Cortex of kidney (tissue), 1 donor: ENCODE measurements at places on chromosomes 4 and X.

- no peak for DNase-seq
Observed at GRCh38 chr4:153257151-153257620, 52.9 kb downstream of the TRIM2 start.

- no peak for DNase-seq
Observed at GRCh38 chr4:66736606-66737005, 808.7 kb downstream of the CENPC start.

- DNase-seq: no peak
Observed at GRCh38 chr4:86935566-86935852, 698 bp downstream of the AFF1 start.

GRCh38 chrX:6095469-6095868 lies 133.2 kb downstream of the NLGN4X start:
- DNase-seq: no peak

- DNase-seq: no peak
Observed at GRCh38 chr4:156293657-156294297, 340.1 kb upstream of the CTSO start.

GRCh38 chr4:123651066-123651465 lies 254.5 kb downstream of the SPRY1 start:
- no peak for DNase-seq

DNA sequence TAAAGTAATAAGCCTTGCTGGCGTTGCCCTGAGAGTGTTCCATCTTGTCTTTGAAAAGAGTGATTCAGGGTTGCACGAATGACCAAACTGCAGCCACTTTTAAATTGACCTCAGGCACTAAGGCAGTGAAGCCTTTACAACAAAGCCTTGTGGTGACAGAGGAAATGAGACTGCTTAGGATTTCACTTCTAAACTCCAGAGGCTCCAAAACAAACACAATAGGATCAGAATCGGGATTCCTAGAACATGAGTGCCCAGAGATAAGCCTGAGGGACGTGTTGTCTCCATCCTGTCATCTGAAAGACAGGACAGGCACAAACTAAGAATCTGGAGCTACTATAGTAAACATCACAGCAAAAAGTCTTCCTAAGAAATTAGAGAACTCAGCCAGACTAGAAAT lies 405.2 kb downstream of the PPARGC1A start:
- DNase-seq: no peak

DNA sequence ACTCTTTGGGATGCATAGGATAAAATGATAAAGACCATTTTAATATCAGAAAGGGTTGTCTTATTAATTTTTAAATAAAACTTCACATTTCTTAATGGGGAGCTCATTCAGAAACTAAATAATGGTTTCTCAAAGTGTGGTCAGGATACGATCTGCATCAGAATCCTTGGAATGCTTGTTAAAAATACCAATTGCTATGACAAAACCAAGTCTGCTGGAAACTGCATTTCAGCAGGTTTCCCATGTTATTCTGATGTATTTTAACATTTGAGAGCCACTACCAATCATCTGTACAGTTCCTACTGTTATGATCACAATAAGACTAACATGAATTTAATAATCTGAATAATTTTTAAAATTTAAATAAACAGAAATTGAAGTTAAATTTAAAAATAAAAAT lies 115.1 kb downstream of the SOWAHB start:
- DNase-seq: no peak

- no peak for DNase-seq
Observed at GRCh38 chr4:37884855-37885487, 5.9 kb upstream of the TBC1D1 start.

DNA sequence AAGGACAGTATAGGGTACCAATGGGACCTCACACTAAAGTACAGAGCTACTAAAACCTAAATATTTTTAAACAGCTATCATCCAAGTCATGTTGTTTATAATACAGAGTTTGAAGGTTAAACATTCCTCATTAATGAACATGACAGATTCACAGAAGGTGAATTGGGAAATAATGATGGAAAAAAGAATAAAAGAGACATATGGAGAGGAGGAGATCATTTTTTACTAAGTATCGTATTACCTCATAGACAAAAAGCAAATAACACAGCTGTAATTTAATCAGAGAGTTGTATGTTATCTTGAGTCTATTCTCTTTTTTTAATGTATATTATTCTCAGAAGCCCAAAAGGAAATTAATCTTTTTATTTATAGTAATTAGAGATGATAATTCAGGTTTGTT lies 7.9 kb downstream of the PLK4 start:
- DNase-seq: no peak

- DNase-seq: no peak
Observed at GRCh38 chr4:73378887-73379286, 25.2 kb upstream of the ALB start.

- no peak for DNase-seq
Observed at GRCh38 chr4:183924362-183925044, 19.4 kb downstream of the STOX2 start.

GRCh38 chr4:149398993-149399392 lies 416.6 kb downstream of the IQCM start:
- no peak for DNase-seq

GRCh38 chr4:34720571-34720970 lies 1523.7 kb downstream of the ARAP2 start:
- DNase-seq: no peak

DNA sequence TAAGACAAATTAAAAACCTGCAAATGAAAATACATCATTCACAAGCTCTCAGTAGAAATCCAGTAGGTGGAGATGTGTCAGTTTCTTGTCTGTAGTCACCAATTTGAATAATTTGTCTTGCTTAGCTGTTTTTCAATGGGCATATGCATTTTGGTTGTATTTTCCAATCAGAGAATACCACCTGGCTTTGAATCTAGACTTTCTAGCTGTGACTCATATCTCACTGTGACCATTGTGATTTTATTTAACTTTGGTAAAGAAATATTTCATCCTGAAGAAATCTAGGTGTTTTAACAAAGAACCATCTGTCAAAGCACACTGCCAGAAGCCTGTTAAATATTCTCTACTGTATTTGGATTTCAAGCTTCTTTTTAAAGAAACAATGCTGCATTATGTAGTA lies 1650.6 kb upstream of the IGFBP7 start:
- DNase-seq: no peak

- no peak for DNase-seq
Observed at GRCh38 chr4:98300706-98301105, 39.5 kb downstream of the RAP1GDS1 start.

DNA sequence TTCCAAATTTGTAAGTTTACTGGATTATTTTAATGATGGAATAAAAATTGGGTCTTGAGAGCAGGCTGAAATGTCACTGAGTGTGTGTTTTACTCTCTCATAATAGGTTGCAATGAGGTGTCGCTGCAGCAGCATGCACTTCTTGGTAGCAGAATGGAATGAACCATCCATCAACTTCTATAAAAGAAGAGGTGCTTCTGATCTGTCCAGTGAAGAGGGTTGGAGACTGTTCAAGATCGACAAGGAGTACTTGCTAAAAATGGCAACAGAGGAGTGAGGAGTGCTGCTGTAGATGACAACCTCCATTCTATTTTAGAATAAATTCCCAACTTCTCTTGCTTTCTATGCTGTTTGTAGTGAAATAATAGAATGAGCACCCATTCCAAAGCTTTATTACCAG lies 2.6 kb downstream of the SAT1 start:
- DNase-seq: no peak

DNA sequence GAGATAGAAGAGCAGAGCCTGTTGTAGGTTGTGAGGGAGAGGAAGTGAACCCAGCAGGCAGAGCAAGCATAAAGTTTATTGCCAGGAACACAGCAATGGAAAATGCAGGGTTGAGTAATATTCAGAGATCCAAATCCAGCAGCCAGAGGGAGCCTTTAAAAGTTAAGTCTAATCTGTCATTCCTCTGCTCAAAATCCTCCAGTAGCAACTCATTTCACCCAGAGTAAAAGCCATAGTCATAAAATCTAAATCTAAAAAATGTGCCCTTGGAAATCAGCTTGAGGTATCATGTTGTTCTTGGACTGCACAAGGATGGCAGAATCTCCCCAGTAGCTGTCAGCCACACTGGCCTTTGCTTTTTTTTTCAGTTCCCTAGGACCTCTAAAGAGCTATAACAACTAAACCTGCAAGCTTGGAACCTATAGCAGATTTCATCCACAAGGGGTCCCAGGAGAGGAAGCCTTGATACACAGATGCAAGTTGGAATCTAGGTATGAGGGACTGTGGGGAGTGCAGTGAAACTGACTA lies 62.9 kb upstream of the FRAS1 start:
- DNase-seq: no peak

DNA sequence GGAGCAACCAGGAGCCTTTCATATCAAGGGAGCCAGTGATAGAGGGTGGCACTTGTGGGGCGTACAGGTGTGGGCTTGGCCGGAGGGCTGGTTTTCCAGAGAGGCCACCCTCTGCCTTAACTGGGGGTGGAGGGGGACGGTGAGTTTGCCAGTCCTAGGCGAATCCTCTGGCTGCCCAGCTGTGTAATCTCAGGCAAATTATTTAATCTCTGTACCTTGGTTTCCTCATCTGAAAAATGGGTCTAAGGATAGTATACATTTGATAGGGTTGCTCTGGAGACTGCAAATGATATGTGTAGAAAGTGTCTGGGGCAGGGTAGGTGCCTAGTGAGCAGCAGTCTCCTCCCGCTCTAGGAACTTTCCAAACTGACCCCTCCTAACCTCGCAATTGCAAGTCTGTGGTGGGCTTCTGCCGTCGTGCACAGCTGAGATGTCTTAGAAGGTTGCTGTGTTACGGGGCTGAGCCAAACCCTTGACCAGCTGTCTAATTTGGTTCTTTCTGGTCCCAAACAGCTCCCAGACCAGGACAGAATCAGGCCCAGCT lies 3.8 kb upstream of the CXCR3 start:
- no peak for DNase-seq

- DNase-seq: no peak
Observed at GRCh38 chr4:119794113-119794512, 165.5 kb upstream of the PDE5A start.

DNA sequence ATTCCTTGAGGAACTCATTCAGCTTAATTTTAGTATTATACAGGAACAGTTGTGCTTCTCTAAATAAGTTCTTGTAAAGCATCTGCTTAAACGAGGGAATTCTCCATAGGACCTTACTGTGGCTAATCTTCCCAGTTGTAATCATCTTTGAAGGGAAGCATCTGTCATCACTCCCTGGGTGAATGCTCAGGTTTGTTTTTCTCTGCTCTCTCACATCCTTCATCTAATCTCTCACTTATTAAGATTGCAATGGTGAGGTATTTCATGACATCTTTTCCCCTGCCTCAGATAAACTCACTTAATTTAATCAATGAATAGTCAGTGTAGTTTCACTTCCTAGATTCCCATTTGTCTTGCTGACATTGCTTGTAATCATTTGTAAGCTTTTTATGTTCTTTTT lies 121.8 kb upstream of the ADAMTS3 start:
- no peak for DNase-seq

DNA sequence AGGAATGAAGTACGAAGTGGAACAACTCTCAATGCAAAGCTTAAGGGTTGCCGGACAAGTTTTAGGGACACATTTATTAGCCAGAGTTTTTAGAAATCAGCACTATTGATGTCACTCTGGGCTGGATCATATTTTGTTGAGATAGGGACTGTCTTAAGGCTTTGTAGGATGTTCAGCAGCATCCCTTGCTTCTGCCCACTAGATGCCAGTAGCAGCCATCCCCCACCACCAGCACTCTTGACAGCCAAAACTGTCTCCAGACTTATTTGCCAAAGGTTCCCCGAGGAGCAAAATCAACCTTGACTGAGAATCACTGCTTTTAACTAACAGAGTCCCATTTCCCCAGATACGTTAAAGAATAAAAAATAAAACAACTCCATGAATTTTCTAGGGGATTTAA lies 1497.3 kb downstream of the STIM2 start:
- no peak for DNase-seq

GRCh38 chr4:67207941-67208441 lies 337.3 kb downstream of the CENPC start:
- no peak for DNase-seq

GRCh38 chr4:25452081-25452480 lies 75.0 kb downstream of the ANAPC4 start:
- no peak for DNase-seq

DNA sequence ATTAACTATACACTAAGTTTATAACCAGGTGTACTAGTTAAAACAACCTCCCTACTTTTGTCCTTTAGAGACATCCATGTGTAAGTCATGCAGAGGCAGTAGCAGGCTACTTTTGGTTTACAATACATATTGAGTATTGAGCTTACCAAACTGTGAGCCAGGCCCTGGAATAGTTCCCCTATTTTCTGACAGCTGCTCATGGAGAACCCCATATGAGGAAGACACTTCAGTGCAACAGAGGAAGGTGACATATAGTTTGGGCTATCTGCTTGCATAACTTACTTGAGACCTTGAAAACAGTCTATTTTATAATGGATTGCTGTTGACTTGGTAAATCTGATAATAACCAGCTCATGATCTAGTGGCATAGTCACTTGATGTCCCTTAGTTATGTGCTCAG lies 190.5 kb downstream of the SH3BGRL start:
- no peak for DNase-seq

DNA sequence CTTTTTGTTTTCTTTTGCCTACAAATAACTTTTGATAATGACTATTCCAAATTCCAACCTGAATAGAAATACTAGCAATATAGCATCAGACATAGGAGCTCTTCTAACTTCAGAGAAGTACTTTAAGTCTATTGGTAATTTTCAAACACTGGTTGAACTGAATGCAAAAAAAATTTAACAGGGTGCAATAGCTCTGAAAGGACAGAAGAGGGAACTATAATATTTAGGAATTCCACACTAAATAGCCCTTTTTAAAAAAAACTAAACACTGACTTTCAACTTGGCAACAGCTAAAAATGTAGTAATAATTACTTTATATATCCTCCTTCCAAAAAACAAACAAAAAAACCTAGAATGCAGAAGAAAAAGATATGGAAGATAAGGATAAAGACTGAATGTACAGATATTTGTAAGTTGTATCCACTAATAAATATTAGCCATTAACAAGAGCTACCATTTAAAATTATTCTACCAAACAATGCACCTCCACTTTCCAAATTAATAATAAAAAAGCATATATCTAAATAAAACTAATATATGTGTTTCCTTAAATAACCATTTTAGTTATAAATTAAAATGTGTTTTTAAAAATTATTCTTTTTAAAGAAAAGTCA lies 81.4 kb downstream of the FBXW7 start:
- DNase-seq: no peak

DNA sequence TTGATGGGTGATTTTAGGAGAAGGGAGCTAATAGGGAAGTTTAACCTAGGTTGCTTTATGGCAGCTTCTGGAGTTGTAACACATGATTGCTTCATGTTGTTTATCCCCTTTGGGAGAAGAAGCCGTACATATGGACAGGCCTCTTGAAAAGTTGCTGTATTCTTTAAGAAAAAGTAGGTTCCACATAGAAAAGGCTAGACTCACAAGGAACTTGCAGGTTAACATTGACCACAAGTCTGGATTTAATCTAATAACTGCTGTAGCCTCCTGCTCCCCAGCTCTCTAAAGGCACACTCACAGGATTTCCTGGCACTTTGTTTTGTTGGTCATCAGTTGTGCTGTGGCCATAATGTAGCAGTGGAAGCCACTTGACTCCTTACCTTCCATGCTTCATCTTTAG lies 19.7 kb downstream of the FNIP2 start:
- DNase-seq: no peak

DNA sequence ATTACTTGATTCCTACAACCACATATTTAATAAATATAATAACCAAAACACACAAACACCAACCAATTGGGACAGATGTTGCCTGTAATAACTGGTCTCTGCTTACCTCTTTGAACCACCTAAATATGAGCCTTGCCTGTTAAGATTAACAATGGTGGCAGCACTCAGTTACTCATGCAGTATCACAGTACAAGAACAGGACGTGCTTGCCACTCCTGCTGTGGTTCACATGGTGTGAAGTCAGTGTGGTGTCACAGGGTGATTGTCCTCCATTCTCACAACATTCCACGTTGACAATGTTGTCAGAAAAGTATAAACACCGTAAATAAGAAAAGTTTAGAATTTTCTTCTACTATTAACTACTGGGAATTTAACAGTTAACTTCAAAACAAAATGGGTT lies 365.0 kb downstream of the PPP3CA start:
- DNase-seq: no peak
